Suprapubic skin (tissue), 4 donors: ENCODE measurements at places on chromosomes 12 and 14.

DNA sequence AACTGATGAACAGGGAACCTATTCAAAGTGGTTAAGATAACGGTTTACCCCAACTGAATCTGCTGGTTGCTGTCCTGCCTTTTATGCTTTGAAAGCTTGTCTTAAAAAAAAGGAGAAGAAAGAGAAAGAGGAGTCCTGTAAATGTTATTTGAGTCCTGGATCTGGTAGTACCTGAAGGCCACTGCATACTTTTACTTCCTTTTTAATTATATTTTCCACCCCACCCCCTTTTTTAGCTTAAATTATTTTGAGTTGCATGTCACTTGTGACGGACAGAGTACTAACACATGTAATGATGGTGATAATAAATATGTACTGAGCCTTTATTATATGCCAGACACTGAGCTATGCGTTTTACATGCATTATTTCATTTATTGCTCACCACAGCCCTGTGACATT lies 2.5 kb upstream of the AMIGO2 start:
- H3K4me1 ChIP-seq: peaks cover 51% of the 10 kb centered on the region
- H3K27me3 ChIP-seq: no peaks in the 10 kb centered on the region
- no peak for DNase-seq
- no peak overlapping the region for H3K4me3 ChIP-seq

- no peaks in the 10 kb centered on the region for H3K27me3 ChIP-seq
- no peak overlapping the region for H3K27ac ChIP-seq
- DNase-seq: no peak
- H3K4me1 ChIP-seq: no peaks in the 10 kb centered on the region
Observed at GRCh38 chr14:95739356-95739755, 25.4 kb upstream of the TCL1A start.

- DNase-seq: no peak
- no peaks in the 10 kb centered on the region for H3K27me3 ChIP-seq
- H3K4me3 ChIP-seq: no peak overlapping the region
- peak overlapping the region; percentile 75 for H3K27ac ChIP-seq
- no peaks in the 10 kb centered on the region for H3K36me3 ChIP-seq
- H3K4me1 ChIP-seq: peaks cover 11% of the 10 kb centered on the region
Observed at GRCh38 chr14:96146131-96146771, 58.4 kb upstream of the BDKRB2 start.

- peak overlapping the region; percentile 79 for H3K4me3 ChIP-seq
- peaks cover 19% of the 10 kb centered on the region for H3K36me3 ChIP-seq
- no peak for DNase-seq
- H3K27me3 ChIP-seq: no peaks in the 10 kb centered on the region
Observed at GRCh38 chr12:6768990-6769389, 2.8 kb downstream of the PTMS start.

- no peaks in the 10 kb centered on the region for H3K36me3 ChIP-seq
- no peaks in the 10 kb centered on the region for H3K27me3 ChIP-seq
- no peak overlapping the region for H3K4me3 ChIP-seq
- peak; percentile 74 for DNase-seq
- peaks cover 5% of the 10 kb centered on the region for H3K4me1 ChIP-seq
- no peak overlapping the region for H3K27ac ChIP-seq
Observed at GRCh38 chr12:95336387-95337067, 118.9 kb downstream of the VEZT start.

GRCh38 chr12:107844312-107844921 lies 69.9 kb downstream of the ASCL4 start:
- peaks cover 79% of the 10 kb centered on the region for H3K27me3 ChIP-seq
- no peak overlapping the region for H3K27ac ChIP-seq
- H3K4me3 ChIP-seq: peak overlapping the region; percentile 34
- no peak for DNase-seq
- H3K4me1 ChIP-seq: peaks cover 44% of the 10 kb centered on the region
- H3K36me3 ChIP-seq: no peaks in the 10 kb centered on the region

GRCh38 chr12:11725686-11726085 lies 76.2 kb downstream of the ETV6 start:
- H3K36me3 ChIP-seq: no peaks in the 10 kb centered on the region
- no peak overlapping the region for H3K4me3 ChIP-seq
- no peak overlapping the region for H3K27ac ChIP-seq
- DNase-seq: no peak

GRCh38 chr12:87679251-87679650 lies 349.9 kb downstream of the C12orf50 start:
- no peak overlapping the region for H3K4me3 ChIP-seq
- no peaks in the 10 kb centered on the region for H3K36me3 ChIP-seq
- no peak overlapping the region for H3K27ac ChIP-seq
- no peaks in the 10 kb centered on the region for H3K4me1 ChIP-seq
